Metanephros (tissue), 2 donors: ENCODE measurements at places on chromosomes 16 and 17. TPM values are rescaled to one million over a fixed set of nuclear protein-coding genes. Genes with fewer than 3 reads are reported as not detected.

Gene GLP2R
- total RNA-seq, result 0.12 TPM

Gene TBC1D3H
- total RNA-seq, result not detected

Gene LRRC75A
- total RNA-seq, result 4.6 TPM

Gene CDH3
- total RNA-seq, result 46.4 TPM

Gene BCO1
- total RNA-seq, result 3.2 TPM

Gene SMARCE1
- 103 TPM for total RNA-seq

Gene GLIS2
- 23.4 TPM for total RNA-seq

Gene HBQ1
- total RNA-seq, result 6.5 TPM

Gene NPTX1
- 0.99 TPM for total RNA-seq

Gene SLFN14
- total RNA-seq, result 1.8 TPM

Gene CTF1
- total RNA-seq, result 4.8 TPM

Gene MIS12
- 18.2 TPM for total RNA-seq

Gene ZNF319
- total RNA-seq, result 9.3 TPM

Gene KCNG4
- total RNA-seq, result not detected

Gene WBP2
- total RNA-seq, result 38.6 TPM

Gene IGF2BP1
- 4.3 TPM for total RNA-seq

Gene CACNG1
- total RNA-seq, result 25.8 TPM

Gene GNPTG
- 50.2 TPM for total RNA-seq

Gene HELZ
- total RNA-seq, result 72.0 TPM

Gene ABCC3
- 13.5 TPM for total RNA-seq

Gene FOXJ1
- 21.6 TPM for total RNA-seq

Gene YBX2
- total RNA-seq, result 2.0 TPM

Gene PRSS8
- 30.2 TPM for total RNA-seq

Gene KREMEN2
- 2.9 TPM for total RNA-seq

Gene FXR2
- 30.3 TPM for total RNA-seq

Gene TMEM92
- total RNA-seq, result 0.58 TPM

Gene KRT36
- total RNA-seq, result not detected

Gene SLC5A2
- 53.8 TPM for total RNA-seq

Gene CD19
- total RNA-seq, result 1.6 TPM

Gene OR1F1
- total RNA-seq, result not detected

Gene SEC14L5
- total RNA-seq, result 0.82 TPM

Gene KRTAP2-2
- total RNA-seq, result not detected

Gene PHKB
- total RNA-seq, result 83.3 TPM

Gene LCMT1
- total RNA-seq, result 39.7 TPM

Gene MYH13
- total RNA-seq, result 0.18 TPM

Gene CSH2
- not detected for total RNA-seq

Gene TEKT5
- 0.64 TPM for total RNA-seq
